ENCODE measurements at places on chromosomes 6 and 20.
A peak's percentile ranks its signal among the peaks of the same experiment; 100 is the strongest.

DNA sequence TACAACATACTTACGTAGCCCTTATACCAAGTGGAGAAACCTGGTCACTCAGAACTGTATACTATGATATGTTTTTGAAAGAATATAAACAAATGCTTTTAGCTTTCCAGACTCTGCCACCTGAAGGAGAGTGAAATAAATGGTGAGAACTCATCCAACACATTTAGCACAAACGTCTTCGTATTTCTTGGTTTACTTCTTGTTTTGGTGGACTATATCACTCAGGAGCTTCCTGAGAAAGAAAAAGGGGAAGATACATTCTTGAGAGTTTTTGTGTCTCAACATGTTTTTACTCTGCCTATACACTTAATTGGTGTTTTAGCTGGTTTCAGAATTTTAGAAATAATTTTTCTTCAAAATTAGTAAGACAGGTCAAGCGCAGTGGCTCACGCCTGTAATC is 19.4 kb upstream of the CTAGE9 start:
- no peak for DNase-seq

GRCh38 chr6:136226027-136226673 is 24.0 kb downstream of the MTFR2 start:
- peak; percentile 19 for DNase-seq

GRCh38 chr6:161439093-161439492 is 165.2 kb upstream of the AGPAT4 start:
- DNase-seq: no peak

GRCh38 chr6:52251113-52251512 is 6.8 kb upstream of the IL17F start:
- no peak for DNase-seq

GRCh38 chr6:31750411-31751022 is 10.7 kb downstream of the MSH5 start:
- no peak for DNase-seq

- DNase-seq: no peak
Observed at GRCh38 chr20:59071216-59071615, 28.6 kb upstream of the PRELID3B start.

- no peak for DNase-seq
Observed at GRCh38 chr6:49300443-49300842, 162.6 kb downstream of the MMUT start.

DNA sequence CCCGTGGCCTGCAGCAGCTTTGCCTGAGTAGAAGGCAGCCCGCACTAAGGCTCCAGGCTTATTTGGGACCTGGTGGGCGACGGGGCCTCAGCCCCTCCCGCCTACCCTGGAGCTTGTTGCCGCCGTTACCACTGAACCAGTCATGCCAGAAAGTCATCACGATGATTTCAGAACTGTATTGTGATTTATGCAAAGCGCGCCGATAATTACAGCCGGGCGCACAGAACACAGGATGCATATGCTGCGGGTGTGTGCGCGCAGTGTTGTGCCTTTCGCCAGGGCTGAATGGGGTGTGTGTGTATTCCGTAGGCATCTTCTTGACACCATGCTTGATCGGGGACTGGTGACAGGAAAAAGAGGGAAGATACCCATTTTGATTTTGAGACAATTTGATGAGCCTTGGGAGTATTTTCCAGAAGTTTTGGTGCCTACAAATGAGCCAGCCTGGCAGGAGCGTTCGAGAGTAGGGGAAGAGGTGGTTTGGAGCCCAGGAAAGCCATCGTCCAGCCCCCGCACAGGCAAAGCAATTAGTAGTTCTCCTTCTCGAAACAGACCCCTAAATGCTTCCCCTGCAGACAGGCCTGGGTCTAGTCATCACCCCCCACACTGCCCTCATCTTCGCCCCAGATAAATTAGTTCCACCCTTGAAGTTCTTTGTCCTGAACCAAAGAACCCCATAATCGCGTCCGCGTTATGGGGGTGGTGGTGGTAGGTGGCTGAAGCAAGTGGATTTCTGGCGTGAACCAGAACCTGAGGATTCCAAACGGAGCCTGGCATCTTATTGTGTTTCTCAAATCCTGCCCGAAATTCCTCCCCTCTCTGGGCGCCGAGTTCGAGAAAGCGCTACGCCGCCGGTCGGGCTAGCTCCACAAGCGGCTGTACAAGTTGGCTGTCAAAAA is 1.9 kb upstream of the NR2E1 start:
- no peak for DNase-seq

DNA sequence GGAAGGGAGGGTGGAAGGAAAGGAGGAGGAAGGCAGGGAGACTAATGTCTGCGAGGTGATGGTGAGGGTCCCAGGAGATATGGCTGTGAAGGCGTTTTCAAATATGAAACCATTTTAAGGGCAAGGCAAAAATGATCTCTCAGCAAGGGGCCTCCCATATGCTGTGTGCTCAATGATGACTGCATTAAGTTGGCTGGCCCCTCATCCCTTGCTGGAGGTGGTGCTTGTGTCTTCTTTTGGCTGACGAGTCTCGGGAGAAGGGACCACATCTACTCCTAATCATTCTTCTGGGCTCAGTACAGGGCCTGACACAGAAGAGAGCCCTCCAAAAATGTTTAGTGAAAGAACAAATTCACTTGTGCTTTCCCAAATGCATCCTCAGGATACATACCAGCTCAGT is 23.0 kb upstream of the MRPS18A start:
- DNase-seq: no peak

- DNase-seq: no peak
Observed at GRCh38 chr6:45196121-45196520, 132.0 kb upstream of the RUNX2 start.

- no peak for DNase-seq
Observed at GRCh38 chr6:158744986-158745430, 74.2 kb downstream of the EZR start.

DNA sequence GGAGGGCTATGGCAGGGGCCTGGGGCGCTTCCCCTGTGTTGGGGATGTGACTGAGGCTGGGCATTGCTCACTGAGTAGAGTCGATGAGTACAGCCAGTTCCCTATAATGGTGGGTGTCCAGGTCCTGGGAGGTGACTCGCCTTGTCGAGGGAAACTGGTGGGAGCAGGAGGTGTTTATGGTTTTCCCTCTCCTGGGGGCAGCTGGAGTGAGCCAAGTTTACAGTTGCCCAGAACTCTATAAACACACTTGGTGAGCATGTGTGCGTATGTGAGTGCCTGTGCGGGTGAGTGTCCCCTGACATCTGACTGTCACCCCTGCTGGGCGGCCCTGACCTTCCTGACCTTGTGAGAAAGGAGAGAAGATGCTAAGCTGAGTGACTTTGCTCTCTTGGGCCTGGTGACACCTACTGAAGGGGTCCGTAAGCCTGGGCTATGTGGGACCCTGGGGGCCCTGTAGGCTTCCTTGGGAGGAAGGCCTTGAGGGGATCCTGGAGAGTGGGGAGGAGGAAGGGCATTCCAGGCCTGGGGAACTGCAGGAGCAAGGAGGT is 65.9 kb downstream of the VEGFA start:
- no peak for DNase-seq

DNA sequence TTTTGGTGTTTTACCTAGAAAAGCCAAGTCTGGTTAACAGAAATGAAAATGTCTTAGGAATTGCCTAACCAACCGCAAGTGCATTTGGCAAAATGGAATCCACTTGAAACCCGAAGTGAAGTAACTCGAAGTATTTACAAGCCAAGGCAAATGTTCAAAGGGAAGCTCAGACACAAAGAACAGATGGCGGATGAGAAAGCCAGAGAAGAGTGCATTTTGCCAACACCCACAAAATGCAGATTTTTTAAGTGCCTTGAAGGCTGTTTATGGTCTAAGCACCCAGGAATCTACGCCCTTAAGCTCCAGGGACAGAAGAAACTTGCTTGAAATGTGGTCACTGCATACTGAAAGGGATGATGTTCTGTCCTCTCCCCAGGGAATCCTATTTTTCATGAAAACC is 70.0 kb upstream of the TBXT start:
- no peak for DNase-seq

DNA sequence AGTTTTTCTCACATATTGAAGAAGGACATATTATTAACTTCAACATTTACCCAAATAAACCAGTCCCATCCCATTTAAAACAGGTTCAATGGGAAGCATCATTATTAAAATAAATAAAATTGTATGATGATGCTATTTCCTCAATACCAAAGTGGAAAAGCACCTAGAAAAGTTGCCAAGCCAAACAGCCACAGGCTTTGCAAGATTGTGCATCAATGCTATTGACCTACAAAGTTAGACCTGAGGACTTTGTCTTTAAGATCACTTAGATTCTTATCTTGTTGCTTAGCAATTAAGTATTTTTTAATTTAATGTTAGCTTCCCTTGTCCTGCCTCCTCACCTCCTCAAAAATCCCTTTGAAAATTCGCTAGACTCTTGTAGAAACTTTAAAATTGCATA is 132.1 kb downstream of the SAMD5 start:
- no peak for DNase-seq

GRCh38 chr20:18853946-18854646 is 40.5 kb downstream of the SCP2D1 start:
- DNase-seq: no peak

- DNase-seq: no peak
Observed at GRCh38 chr6:139156102-139156501, 21.2 kb downstream of the HECA start.

DNA sequence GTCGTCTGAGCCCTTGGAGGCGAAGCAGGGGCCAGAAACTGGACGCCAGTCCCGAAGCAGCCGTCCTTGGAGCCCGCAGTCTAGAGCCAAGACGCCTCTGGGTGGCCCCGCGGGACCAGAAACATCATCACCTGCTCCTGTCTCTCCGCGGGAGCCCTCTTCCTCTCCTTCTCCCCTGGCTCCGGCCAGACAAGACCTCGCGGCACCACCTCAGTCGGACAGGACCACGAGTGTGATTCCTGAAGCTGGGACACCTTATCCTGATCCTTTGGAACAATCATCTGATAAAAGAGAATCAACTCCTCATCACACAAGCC is 416 bp downstream of the RSPH4A start:
- no peak for DNase-seq

- no peak for DNase-seq
Observed at GRCh38 chr20:41938353-41938752, 320.2 kb upstream of the CHD6 start.

DNA sequence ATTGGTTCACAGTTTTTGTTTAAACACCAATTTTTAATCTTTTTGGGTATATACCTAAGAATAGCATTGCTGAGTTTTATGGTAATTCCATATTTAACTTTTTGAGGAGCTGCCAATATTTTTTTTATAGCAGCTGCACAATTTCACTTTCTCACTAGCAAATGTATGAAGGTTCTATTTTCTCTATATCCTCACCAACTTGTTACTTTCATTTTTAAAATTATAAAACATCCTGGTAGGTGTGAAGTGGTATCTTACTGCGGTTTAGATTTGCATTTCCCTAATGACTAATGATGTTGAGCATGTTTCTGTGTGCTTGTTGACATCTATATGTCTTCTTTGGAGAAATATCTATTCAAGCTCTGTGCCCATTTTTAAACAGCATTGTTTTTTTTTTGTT is 452.1 kb downstream of the GRIK2 start:
- no peak for DNase-seq

DNA sequence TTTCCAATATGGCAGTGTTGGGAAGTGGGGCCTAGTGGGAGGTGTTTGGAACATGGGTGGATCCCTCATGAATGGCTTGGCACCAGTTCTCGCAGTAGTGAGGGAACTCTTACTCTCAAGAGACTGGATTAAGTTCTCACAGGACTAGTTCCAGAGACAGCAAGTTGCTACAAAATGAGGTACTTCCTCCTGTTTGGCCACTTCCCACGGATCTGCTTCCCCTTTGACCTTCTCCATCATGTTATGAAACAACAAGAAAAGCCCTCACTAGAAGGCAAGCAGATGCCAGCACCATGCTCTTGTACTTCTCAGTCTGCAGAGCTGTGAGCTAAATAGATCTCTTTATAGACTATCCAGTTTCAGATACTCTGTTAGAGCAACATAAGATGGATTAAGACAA is 3.1 kb downstream of the RSPH3 start:
- DNase-seq: no peak

DNA sequence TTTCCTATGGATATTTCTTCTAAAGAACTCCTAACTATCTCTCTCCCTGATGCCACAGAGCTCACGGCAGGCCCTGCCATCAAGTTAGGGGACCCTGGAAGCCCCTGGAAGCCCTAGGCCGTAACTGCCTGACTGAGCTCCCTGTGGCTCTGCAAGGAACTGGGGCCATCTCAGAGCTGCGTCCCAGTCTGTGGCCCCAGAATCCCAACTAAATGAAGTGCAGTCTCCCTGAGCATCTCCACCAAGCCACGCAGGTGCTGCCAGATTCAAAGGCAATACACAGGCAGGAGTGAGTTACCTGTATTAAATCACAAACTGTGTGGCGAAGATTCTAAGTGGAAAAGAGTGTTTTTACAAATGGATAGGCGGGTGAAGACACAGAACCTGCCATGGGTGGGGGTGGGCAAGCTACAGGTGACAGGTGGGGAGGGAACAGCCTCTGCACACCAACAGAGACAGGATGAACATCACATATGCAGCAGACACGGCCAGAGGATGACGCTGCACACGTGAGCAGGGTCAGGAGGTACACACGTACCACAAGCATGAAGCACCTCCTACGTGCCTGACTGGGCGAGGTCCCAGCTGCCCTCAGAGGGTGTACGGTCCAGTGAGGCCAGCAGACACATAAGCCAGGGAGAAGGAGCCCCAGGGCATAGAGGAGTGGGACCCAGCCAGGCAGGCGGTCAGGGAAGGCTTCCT is 358.5 kb downstream of the ZFAND3 start:
- DNase-seq: no peak

GRCh38 chr6:36851149-36851614 is 11.9 kb upstream of the CPNE5 start:
- DNase-seq: no peak

DNA sequence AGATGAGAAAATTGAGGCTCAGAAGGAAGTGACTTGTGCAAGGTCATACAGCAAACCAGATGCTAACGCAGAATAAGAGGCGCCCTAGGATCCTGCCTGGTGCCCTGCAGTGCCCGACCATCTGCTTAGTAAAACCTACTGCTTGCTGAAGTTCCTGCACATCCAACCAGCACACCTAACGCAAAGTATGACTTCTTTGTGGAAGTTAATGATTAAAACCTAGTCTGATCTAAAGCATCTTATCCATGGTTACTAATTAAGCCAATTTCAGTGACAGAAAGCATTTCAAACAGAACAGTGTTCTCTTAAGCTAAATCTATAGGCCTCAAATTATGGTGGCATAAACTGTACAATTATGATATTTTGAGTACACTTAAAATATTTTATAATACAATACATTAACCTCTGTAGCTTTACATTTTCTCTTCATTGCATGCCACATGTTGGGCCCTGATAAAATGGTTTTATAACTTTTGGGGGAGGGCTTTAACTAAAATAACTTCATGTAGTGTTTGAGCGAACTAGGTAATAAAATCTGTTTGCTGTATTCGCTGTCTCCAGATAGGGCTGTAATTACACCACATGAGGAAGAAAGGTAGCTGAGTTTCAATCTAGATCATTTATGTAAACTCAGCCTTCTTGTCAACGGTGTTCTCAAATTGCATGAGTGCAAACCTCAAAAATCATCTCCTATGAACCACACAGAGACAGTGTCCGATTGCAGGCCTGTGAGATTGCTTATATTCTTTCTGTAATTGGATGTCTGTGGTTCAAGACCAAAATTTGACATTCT is 37.5 kb upstream of the BEND3 start:
- DNase-seq: no peak

Data from stimulated activated CD4-positive, alpha-beta T cell treated with anti-CD3 and anti-CD28 coated beads, Interleukin-4, amount 100 ng/mL, for 4 hours (primary cell).